Progenitor cell of endocrine pancreas (in vitro differentiated cells): ENCODE measurements at places on chromosomes 6 and 20. TPM values are rescaled to one million over a fixed set of nuclear protein-coding genes. Genes with fewer than 3 reads are reported as not detected.

Gene ARMH2
- not detected in 2 replicates for total RNA-seq

Gene TRIM10
- total RNA-seq, result not detected in 2 replicates

Gene SPEF1
- 1.7 and 1.9 TPM in 2 replicates for total RNA-seq

Gene CLPSL1
- not detected in 2 replicates for total RNA-seq

Gene KIF25
- total RNA-seq, result not detected in 2 replicates

Gene RAB22A
- 17.1 and 17.9 TPM in 2 replicates for total RNA-seq

Gene PSMB8
- 0.29 TPM in 1 of 2 replicates, not detected in the other for total RNA-seq

Gene FRS3
- 6.3 and 7.6 TPM in 2 replicates for total RNA-seq

Gene RAB44
- total RNA-seq, result not detected in 2 replicates

Gene DDO
- total RNA-seq, result not detected in 2 replicates

Gene LAMA4
- total RNA-seq, result 1.1 and 2.1 TPM in 2 replicates

Gene LGSN
- total RNA-seq, result 0.18 TPM in 1 of 2 replicates, not detected in the other

Gene POLR3F
- total RNA-seq, result 13.7 and 14.3 TPM in 2 replicates

Gene RALGAPA2
- 103 and 109 TPM in 2 replicates for total RNA-seq

Gene ENPP3
- total RNA-seq, result not detected in 2 replicates

Gene TNFRSF21
- 46.3 and 49.7 TPM in 2 replicates for total RNA-seq

Gene C6orf132
- 11.8 and 14.5 TPM in 2 replicates for total RNA-seq

Gene FUT9
- 1.5 and 1.6 TPM in 2 replicates for total RNA-seq

Gene FAM209A
- total RNA-seq, result 0.69 TPM in 1 of 2 replicates, not detected in the other

Gene HDGFL1
- not detected in 2 replicates for total RNA-seq

Gene TFAP2D
- not detected in 2 replicates for total RNA-seq

Gene FKBP1C
- total RNA-seq, result 0.44 and 0.89 TPM in 2 replicates

Gene CD109
- 0.24 and 0.27 TPM in 2 replicates for total RNA-seq

Gene SULF2
- 94.5 and 104 TPM in 2 replicates for total RNA-seq

Gene ZKSCAN3
- 17.9 and 19.7 TPM in 2 replicates for total RNA-seq

Gene ACSS1
- 0.67 and 0.72 TPM in 2 replicates for total RNA-seq

Gene DTNBP1
- total RNA-seq, result 17.7 and 18.7 TPM in 2 replicates

Gene HSPA12B
- total RNA-seq, result not detected in 2 replicates

Gene TINAG
- not detected in 2 replicates for total RNA-seq
